ENCODE measurements at places on chromosomes 5 and 9.

DNA sequence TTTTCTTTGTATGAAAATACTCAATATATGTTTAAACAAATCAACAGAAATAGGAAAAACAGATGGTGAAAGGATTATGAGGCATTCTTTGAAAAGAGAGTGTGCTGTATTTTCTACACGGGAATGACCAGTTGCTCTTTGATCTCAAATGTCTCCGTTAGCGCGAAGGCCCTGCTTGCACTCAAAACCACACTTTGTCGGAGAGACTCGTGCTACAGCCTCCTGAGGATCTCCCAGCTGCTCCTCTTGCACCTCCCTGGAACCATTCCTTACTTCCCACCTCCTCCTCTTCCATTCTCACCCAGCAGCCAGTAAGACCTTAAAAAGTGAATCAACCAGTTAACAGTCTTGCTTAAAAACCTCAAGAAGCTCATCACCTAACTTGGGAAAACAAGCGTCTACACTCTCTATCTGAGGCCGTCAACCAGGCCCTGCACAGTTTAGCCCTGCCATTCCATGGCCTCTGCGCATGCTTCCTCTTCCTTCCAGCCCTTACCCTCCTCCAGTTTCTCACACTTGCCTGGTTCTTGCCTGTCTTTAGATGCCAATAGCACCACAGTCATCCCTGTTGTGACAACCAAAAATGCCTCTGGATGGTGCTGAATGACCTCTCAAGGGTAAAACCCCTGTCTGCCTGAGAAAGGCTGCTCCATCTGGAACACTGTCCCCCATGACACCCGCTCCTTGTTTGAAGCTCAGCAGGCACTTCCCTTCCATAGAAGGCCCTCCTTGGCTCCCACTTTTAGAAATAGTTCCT is 594.7 kb upstream of the WWC1 start:
- no peak for DNase-seq

DNA sequence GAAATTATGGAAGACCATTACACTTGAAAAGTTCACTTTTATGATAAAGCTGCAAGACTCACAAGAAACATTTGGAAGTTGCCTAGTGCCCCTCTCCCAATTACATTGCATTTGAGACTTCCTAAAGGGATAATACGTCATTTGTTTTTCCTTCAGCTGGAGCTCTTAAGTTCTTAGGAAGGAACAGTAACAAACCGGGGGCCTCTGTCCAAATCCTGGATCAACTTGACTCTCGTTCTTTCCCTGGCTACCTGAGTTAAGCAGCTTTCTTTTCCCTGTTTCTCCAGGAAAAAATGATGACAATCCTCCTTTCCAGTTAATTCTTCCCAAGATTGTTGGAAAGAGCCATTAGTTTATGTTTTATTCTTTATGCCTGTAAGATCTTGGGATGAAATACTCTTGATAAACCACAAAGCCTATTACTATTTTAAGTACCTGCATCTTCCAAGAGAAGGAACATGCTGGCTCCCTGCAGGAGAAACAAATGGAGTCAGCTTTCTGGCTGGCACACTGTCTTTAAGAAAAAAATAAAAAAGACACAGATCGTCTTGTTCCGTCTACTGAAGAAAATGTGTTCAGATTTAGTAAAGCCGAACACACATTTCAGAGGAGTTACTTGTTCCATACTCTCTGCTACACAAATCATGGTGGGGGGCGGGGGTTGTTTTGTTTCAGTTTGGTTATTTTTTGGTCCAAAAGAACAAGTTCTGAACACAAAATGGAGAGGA is 297.9 kb downstream of the EFNA5 start:
- peak; percentile 35 for DNase-seq

GRCh38 chr5:59178071-59178470 is 595.2 kb downstream of the RAB3C start:
- DNase-seq, result no peak

- peak; percentile 51 for DNase-seq
Observed at GRCh38 chr9:90858457-90858901, 56.9 kb downstream of the SYK start.

Measured in cerebellum (tissue), 4 donors.